ENCODE measurements at places on chromosomes 12 and 14.

- DNase-seq: peak; percentile 94
Observed at GRCh38 chr14:23352506-23353432, at the start of gene SLC22A17. Gene SLC22A17, minus strand, starts transcription at chr14:23352887.

GRCh38 chr14:78581229-78581628, 411.1 kb downstream of the NRXN3 start:
- no peak for DNase-seq

DNA sequence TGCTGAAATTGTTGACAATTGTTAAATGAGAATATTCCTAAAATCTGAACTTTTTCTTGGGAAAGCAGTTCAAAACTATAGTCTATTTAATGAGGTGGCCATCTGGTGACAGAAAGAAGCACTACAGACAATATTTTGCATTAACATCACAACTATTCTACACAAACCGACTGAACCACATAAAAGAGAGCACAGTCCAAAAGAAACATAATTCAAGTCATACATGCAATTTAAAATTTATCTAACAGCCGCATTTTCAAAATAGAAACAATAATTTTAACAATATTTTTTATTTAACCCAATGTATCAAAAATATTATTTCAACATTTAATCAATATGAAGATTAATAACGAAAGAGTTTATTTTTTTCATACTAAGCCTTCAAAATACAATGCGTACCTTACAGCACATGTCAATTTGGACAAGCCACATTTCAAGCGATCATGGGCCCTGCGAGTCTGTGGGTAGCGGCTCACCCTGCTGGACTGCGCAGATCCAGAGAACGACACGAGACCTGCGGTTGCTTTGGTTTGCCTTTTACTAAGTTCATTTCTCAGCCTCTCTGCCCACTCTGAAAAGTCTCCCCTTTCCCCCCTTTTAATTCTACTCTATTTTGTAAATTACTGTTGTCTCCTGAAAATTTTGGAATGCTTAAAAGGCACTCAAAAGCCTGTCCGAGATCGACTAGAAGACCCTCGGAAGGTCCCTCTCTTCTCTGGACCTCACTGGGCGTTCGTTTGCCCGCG, 947 bp upstream of the LRRC9 start:
- DNase-seq: peak; percentile 46

GRCh38 chr14:29664515-29664914, 263.1 kb downstream of the PRKD1 start:
- DNase-seq: no peak

GRCh38 chr14:34232790-34233189, 229.2 kb downstream of the SPTSSA start:
- no peak for DNase-seq

GRCh38 chr12:9066183-9066623, 49.5 kb downstream of the A2M start:
- DNase-seq: no peak

GRCh38 chr12:41981758-41982157, 162.9 kb downstream of the GXYLT1 start:
- no peak for DNase-seq

DNA sequence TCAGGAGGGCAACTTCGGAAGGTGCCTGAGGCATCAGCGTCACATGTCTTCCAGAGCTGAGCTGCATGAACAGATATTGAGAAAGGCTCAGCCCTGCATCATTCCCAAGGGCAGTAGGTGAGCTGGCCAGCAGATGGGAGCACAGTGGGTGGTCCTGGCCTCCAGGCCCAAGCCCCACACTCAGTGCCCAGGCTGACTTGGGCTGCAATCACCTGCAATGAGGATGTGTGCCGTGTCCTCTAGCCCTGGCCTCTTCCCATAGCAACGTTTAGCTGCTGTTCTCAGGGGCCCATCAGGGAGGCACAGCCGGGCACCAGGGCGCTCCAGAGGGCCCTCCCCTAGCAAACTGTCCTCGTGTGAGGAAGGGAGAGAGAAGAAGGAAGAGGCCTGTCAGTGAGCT, 32.0 kb downstream of the TEP1 start:
- no peak for DNase-seq

- no peak for DNase-seq
Observed at GRCh38 chr14:39563361-39563760, 131.1 kb upstream of the FBXO33 start.

GRCh38 chr14:74501135-74501614, 7.6 kb downstream of the ISCA2 start:
- peak; percentile 64 for DNase-seq

DNA sequence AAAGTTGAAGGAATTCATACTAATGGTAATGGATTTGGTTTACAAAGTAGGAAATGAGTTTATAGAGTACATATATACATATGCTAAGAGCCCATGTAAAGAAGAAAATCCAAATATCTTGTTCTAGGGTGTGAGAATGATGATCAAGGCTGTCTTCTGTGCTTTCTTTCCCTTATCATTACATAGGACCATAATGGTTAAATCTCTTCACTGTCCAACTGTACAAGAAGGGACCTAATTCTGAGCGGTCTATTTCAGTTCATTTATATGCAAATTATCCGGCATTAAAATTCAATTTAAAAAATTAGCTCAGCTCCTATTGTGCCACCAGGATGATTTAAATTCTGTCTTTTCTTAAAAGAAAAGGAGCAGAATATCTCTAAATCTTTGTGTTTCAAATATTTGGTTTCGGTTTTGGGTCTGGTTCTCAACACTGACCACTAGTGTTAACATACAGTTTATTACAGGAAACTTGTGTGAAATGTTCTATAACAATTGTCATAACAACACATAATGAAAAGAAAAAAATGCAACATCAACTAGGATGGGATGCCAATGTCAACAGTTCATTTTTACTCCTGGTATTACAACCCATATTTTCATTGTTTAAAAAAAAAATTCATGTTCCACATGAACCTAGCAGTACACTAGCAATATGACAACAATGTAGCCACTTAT, 16.8 kb downstream of the OR4K1 start:
- no peak for DNase-seq

GRCh38 chr14:75495399-75495798, 26.9 kb upstream of the BATF start:
- DNase-seq: no peak

- DNase-seq: peak; percentile 77
Observed at GRCh38 chr12:15532364-15532977, 210.2 kb downstream of the PTPRO start.

DNA sequence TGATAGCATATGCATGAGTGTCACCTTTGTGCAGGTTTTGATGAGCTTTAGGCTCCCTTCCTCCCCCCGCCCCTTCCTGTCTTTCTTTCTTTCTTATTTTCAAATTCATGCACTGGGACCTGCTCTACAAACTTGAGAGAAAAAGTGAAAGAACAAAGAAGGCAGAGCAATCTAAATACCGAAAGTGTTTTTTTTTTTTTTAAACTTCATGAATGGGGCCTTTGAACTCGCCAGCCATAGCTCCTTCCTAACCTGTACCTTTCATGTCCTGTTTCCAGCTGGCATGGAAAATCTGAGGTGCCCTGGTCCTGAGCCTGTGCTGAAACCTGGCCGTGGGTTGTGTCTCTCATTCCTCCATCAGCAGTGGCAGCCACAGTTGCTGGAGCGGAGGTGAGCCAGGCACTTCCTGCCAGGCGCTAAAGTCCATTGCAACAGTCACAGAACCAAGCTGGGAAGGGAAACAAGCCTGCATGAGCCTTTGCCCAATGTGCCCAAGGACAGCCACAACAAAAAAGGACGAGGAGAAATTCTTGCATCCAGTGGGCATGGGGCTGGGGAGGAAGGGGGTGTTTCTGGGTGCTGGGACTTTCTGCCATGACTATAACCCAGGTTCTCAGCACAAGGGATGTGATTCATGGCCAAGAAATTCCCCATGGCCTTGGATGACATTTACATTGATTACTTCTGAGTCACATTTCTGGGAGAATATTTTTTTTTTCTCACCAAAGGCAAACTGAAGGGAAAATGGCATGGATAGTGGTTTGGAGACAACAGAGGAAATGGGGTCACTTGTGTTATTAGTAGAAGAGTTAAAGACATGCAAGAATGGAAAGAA, 102.7 kb downstream of the TMEM30B start:
- DNase-seq: peak; percentile 89

GRCh38 chr14:104115131-104115600, 23.2 kb upstream of the KIF26A start:
- no peak for DNase-seq

DNA sequence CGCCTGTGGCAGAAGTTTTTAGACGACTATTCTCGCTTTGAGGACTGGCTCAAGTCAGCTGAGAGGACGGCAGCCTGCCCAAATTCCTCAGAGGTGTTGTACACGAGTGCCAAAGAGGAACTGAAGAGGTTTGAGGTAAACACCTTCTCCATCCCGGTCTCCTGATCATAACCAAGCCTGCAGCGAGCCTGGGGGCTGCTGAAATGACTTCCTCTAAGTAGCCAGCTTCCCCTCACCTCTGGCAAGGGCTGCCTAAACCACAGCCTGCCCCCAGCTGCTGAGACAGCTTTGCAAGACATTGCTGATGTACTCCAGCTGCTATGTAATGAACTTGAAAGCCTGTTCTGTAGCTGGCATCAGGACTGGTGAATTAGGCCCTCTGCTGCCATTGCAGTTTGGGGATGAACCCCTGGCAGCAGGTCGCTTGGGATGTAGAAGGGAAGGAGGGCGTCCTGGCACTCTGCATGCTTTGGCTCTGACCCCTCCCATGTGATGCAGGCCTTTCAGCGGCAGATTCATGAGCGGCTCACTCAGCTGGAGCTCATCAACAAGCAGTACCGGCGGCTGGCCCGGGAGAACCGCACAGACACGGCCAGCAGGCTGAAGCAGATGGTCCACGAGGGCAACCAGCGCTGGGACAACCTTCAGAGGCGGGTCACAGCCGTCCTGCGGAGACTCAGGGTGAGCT, 84.6 kb downstream of the ESR2 start:
- DNase-seq: peak; percentile 59

DNA sequence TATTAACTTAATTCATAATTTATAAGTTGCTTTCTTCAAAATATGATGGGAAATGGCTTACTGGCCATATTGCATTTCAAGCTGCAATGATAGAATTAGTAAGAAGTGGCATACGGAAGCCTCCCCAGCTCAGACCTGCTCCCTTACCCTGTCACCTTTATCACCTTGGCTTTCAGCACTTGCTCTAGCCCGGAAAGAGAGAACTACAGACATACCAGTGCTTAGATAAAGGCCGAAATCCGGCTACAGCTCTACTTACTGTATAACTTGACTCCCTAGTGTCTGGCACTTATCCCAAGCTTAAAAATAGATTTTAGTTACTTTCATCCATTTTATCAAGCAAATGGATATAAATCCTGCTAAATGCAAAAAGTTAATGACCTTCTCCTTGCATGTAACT, 42.5 kb downstream of the PKP2 start:
- no peak for DNase-seq

DNA sequence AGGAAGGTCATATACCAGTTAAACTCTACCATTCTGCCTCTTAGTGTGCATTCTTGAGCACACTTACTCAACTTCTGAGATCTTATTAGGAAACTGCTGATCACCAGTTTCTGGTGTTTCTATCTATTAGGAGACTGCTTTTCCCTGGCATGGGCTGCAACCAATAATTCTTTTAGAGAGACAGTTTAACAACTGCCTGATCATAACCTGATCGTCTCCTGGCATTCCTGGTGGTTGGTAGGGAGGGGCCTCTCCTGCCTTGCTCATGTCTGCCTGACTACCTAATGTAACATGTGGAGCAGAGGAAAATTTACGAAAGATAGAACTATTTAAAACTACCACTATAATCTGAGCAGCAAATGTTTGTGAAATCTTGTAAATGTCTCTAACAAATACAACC, 75.3 kb upstream of the MGAT4C start:
- no peak for DNase-seq

- no peak for DNase-seq
Observed at GRCh38 chr14:91417120-91417982, at the start of gene CCDC88C. Gene CCDC88C, minus strand, starts transcription at chr14:91417820. Its CDS starts 130 bp downstream, at chr14:91417690.

DNA sequence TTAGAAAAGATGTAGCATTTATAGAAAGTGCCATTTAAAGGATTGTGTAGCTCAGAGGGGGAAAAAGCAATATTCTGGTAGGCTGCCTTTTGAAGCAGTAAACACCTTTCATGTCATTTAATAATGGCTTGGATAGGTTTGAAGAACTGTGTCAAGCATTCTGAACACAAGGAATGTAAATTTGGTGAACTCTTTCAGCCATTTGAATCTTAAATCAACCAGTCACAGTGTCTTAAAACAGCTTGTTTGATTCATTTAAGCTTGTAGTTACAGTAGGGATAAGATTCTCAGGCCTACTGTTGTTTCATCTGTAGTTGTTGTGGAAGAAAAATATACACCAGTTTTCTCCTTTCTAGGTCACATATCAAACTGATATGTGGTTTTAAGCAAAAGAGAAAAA, 299.4 kb upstream of the NOVA1 start:
- no peak for DNase-seq

GRCh38 chr12:62484233-62484632, 17.6 kb downstream of the MON2 start:
- peak; percentile 9 for DNase-seq
